ENCODE measurements at places on chromosomes 6 and 20.

DNA sequence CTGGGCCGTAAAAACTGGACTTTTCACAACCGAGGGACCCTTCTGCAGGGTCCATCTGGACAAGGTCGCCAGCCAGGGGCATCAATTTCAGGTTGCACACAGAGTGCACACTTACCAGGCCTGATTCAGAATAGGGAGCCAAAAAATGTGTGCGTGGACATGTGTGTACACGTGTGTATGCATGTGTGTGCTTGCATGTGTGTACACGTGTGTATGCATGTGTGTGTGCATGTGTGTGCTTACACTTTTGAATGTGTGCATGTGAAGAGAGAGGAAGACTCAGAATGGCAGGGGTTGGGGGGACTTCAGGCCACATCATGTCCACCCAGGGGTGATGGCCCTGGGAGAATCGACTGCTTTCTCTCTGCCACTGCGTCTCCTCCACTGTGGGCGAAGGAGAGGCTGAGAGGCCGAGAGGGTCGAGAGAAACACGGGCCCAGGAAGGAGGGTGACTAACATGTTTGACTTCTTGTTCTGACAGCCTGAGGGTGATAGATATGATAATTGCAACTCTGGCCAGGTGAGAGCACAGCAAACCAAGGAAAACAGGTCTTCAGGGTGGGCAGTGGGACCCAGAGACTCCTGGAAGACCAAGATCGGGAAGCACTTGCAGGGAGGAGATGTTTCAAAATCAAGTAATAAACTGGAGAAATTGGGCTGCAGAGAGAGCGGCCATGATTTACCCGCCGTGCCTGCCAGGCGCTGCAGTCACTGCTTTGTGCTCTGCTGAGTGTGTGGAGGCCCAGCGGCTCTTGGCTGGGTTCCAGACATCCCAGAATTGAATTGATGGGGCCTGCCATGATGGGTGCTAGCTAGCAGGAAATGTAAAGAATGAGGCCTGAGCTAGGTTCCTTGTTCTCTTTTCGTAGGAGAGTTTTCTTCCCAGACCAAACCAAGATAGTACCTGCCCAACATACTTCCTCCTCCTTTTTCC, 310.8 kb downstream of the QKI start:
- no peak for DNase-seq

DNA sequence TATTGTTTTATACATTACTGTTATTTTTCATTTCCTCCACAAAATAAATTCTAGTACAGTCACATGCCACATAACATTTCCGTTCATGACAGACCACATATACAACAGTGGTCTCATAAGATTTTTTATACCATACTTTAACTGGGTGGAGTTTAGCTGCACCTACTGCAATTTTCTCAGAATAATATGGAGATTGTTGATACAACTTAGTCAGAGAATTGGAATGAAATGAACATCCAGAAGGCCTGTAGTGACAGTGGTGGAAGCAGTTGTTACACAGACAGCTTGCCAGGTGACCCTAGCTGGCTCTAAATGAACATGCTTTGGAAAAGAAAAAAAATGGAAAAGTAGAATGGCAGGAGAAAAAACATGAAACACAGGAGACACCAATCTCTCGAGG, 183.2 kb upstream of the TCF21 start:
- DNase-seq = no peak

DNA sequence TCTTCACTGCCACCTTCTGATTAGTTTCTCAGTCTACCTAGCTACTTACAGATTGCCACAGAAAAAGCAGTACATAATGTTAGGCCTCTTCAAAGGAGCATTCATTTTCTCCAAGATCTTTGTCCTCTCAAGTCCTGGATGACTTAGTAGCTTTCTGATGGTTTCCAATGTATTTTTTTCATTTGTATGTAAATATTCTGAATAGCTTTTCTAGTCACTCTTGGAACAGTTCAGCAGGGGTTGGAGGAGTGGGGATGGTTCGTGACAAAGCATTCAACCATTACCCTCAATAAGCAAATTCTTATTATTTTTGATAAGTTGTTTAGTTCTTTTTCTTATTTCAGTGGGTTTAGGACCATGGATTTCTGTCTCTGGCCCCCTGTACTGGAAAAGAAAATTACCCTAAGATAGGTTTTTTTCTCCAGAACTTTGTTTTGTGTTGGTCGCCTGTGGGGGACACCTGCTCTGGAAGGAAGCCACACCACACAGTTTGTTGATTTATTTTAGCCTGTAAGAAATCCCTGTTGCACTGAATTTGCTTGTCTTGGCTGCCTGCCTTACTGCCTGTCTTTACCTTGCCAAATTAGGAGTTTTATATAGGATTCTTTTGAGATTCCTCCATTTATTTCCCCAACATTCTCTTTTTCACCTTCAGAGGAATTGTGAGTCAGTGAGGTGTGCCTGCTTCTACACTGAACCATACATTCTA, 247.9 kb downstream of the RFPL4B start:
- DNase-seq = no peak

DNA sequence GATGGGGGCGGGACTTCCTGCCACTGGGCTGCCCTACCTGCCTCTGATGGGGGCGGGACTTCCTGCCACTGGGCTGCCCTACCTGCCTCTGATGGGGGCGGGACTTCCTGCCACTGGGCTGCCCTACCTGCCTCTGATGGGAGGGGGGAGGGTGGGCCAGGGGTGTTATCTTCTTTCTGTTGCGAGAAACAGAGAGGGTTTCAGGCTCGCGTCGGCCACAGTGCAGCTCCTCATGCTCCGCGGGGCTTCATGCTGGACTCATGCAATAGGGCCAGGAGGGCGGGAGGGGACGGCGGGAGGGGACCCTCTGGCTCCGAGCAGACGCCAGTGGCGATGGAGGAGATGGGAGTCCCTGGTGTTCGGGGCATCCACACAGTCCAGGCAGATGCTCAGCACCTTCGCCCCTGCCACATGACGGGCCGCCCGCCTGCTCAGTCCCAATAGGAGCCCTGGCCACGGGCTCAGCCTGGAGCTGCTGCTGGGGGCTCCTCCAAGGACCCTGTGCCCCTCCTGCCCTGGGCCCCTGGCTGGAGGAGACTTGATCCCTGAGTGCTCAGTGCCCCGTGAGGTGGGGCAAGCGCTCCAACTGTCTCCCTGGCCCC, 48.8 kb upstream of the CHRNA4 start:
- no peak for DNase-seq

- DNase-seq = no peak
These were observed 13.3 kb downstream of the FRK start for GRCh38 chr6:116047173-116047933.

- no peak for DNase-seq
These were observed 10.5 kb downstream of the MTG2 start for GRCh38 chr20:62193079-62194025.

DNA sequence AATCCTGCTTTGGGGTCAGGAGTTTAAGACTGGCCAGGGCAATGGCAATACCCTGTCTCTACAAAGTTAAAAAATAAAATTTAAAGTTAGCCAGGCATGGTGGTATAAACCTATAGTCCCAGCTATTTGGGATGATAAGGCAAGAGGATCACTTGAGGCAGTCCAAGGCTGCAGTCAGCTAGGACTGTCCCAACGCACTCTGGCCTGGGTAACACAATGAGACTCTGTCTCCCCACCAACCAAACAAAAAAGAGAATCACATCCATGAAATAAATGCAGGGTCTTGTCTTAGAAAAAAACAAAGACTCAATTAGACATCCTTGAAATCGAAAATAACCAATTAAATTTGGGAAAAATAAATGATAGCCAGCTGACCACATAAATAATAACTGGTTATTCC, 88.9 kb downstream of the PHIP start:
- no peak for DNase-seq

DNA sequence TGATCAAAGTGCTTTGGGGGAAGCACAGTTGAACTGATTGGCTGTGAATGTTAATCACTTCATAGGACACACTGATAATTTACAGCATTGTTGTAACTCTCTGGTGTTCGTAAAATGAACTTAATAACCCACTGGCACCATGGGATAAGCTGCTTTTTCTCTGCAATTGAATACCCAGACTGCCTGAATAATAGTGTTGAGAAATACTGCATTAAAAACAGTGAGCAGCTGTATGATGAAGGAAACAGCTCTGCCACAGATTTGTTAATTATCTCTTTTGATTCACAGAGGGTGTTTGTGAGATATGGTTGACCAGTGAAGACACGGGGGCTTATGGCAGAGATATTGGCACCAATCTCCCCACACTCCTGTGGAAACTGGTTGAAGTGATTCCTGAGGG, 420.9 kb downstream of the CDKAL1 start:
- no peak for DNase-seq

- no peak for DNase-seq
These were observed 4.7 kb upstream of the GJA1 start for GRCh38 chr6:121430514-121431460.

DNA sequence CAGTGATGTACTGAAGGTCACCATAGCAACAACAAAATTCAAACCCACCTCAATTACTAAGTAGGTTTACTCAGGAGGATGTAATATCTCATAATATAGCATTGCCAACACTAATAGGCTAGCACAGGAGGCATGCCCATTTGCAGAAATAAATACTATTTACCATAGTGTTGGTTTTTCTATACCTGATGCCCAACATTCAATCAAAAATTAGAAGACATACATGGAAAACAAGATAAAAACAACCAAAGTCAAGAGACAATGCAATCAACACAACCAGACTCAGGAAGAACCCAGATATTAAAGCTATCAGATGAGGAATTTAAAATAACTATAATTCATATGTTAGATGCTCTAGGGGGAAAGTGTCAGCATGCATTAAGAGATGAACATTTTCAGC, 14.3 kb upstream of the TXNDC5 start:
- DNase-seq = no peak

DNA sequence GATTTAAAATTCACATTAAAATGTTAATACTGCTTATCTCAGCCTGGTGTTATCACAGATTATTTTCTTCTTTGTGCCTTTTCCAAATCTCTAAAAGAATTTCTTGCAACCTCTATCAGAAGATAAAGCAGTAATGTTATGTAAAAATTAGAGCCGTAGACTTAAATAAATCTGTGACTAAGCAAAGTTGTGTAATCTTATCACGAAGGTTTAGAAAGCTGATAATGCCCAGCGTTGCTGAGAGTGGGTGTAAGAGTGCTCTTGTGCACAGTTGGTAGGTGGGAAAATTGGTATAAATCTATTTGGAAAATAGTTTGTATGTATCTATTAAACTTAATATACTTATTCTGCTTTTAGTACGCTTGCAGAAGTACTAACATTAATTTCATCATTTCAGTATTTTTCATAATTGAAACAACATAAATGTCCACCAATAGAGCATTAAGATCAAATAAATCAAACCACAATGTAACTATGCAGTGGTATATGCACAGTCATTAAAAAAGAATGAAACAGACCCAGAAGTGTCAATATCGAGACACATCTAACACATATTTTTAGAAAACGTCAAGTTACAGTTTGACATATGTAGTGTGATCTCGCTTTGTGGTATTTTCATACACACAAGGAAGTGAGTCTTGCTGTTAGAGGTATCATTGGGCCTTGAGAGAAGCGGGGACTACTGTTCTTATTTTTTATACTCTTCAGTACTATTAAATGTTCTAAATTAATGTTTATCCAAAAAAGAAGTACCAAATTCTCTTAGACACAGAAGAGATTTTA, 54.4 kb upstream of the PBOV1 start:
- DNase-seq = no peak

Data from activated CD4-positive, CD25-positive, alpha-beta regulatory T cell treated with anti-CD3 and anti-CD28 coated beads, Interleukin-2, amount 50 U/mL, for 72 hours (primary cell).